ENCODE measurements at places on chromosomes 4 and X.

DNA sequence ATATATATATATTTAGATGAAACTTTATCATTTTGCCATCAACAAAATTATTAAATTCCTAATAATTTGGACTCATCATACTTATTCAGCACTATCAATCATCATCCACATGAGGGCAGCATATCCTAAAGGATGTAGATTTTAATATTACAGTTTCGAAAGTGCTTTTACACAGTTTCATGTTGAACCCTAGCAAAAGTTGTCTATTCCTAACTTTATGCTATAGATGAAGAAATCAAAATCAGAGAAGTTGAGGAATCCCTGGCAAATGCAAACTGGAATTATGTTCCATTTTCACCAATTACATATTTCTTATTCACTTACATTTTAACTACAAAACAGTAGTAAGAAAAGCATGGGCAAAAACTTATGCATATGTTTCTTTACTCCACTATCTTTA, 36.6 kb upstream of the UGT2A1 start:
- no peak for DNase-seq

DNA sequence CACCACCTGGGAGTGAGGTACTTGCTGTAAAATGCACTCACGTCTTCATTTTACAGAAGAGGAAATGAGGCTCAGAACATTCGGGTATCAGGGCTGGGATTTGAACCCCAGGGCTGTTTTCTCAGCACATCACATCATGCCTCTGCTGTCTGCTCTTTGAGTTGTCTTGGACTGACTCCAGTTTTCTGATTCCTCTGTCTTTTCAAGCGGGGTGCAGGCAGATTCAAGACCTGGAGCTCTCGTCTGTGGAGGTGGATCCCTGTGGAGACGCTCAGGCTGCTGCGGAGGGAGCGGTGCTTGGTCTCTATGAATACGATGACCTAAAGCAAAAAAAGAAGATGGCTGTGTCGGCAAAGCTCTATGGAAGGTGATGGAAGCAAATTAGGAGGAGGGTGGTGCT, 6.3 kb downstream of the LAP3 start:
- no peak for DNase-seq

DNA sequence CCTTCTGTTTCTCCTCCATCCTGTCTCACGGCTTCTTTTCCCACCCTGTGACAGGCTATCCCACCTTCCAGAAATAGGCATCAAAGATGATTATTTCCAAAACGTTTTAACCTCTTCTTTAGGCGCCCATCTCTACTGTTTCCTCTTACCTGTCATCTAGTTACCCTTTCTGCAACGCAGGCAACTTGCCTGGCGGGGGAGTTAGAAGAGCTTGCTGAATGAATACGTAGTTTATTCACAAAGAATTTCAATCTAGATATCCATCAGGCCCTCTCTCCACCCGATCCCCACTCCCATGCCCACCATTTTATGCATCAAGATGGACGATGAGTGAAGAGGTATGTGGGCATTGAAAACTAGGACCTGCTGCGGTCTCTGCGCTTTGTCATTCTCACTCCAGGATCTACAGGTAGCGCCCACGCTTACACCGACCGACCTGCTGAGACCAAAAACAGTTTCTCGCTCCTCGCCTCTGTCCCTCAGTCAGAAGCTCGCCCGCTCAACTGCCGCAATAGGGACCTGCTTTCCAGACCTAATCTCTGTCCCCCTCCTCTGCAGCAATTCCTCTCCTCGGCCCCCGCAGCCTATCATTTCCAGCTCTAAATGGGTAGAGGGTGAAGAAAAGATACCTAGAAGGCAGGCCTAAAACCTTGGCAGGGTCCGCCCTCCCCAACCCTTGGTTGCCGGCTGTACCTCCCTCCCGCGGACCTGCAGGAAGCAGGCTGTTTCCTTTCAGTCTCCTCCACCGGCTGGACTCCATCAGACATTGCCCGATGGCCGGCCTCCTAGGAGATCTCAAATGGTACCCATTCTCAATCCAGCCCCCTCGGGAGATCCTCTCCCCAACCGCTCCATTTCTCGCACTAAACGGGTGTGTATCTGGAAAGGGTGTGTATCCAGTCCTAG, 624 bp downstream of the BEX5 start:
- peak; percentile 11 for DNase-seq

- no peak for DNase-seq
Observed at GRCh38 chr4:119221412-119221811, 8.9 kb downstream of the USP53 start.

DNA sequence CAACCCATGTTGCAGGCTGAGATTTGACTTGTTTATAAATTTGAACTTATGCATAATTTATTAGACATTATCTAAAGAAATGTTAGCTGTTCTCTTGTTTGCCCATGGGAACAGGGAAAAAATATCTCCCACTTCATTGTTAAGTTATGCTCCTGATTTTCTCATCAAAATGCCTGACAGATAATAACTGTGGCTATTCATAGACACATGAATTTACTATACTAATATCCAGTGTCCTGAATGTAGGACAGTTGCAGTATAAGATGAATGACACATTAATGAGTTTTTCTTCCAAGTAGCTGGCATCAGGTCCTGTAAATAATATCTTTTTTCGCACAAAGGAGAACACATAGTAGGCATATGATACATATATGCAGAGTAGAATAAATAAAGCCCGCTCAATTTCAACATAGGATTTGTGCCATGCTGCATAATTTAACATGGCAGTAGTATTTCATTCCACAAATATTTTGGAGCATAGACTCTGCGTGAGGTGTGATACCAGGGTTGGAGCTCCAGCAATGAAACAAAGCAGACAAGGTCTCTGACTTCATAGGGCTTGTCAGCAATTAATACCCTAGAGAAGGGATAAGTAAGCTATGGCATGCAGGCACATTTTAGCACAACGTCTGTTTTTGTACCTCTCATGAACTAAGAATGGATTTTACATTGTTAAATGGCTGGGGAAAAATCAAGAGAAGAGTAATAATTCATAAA, 40.4 kb upstream of the DDX53 start:
- no peak for DNase-seq

GRCh38 chr4:76022031-76022430, 1.3 kb downstream of the CXCL10 start:
- DNase-seq, result no peak
